BE2C (cell line): ENCODE measurements at places on chromosomes 2 and 18.

- DNase-seq: peak; percentile 87
These were observed 17.2 kb downstream of the GPC1 start for GRCh38 chr2:240452462-240453256.

GRCh38 chr18:55227771-55228170, 268.5 kb upstream of the CCDC68 start:
- DNase-seq: no peak

- DNase-seq: no peak
These were observed 177.7 kb downstream of the TMEM247 start for GRCh38 chr2:46657042-46657504.

DNA sequence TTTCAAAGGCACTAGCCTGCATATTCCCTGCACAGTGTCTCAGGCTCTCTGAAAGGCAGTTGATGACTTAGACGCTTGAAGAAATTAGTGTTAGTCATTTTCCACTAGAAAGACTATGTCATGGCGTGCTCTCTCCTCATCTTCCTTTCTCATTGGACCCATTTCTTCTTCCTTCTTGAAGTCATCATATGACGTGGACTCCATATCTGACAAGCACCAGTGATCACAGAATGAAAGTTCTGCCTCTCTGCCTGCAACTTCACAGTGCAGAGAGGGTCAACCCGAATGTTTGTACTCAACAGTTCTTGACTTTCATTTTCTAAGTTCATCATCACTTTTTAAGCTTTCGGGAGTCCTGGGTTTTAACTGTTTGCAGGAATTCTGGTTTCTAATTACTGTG, 63.7 kb upstream of the CYRIA start:
- no peak for DNase-seq

DNA sequence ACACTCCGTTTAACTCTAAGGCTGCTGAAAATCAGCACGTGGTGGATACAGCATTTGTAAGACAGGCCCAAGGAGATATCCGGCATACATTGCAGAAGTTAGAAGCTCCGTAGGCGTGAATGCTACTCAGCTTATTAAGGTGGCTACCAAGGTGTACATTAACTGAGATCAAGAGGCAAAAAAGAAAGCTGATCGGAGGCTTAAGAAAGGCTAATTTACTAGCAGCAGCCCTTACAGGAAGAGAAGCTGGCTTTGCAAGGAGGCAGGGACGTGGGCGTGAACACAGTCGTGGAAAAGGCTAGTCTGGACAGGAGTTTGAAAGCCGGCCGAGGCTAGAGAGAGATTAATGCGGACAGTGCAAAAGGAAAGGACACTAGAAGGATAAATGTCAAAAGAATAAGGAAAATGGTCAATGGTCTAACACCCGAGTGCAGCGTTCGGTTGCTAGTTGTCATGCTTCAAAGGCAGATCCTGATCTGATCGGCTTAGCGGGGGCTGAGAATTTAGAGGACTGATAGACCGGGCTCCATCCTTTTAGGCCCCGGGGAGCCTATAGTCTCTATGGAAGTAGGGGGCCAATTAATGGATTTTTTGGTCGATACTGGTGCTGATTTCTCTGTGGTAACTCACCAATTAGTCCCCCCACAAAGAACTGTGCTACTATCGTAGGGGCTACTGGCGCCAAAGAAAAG, 45.6 kb upstream of the SELENOI start:
- no peak for DNase-seq
